Non-pigmented ciliary epithelial cell (primary cell): ENCODE measurements at places on chromosomes 11 and 22.

- no peak for DNase-seq
These were observed 22.9 kb upstream of the IGSF22 start for GRCh38 chr11:18748766-18749365.

GRCh38 chr11:122981388-122982264, at the start of gene BSX:
Gene BSX (minus strand): TSS chr11:122981834. CDS start chr11:122981671, 163 bp downstream.
- DNase-seq: no peak

DNA sequence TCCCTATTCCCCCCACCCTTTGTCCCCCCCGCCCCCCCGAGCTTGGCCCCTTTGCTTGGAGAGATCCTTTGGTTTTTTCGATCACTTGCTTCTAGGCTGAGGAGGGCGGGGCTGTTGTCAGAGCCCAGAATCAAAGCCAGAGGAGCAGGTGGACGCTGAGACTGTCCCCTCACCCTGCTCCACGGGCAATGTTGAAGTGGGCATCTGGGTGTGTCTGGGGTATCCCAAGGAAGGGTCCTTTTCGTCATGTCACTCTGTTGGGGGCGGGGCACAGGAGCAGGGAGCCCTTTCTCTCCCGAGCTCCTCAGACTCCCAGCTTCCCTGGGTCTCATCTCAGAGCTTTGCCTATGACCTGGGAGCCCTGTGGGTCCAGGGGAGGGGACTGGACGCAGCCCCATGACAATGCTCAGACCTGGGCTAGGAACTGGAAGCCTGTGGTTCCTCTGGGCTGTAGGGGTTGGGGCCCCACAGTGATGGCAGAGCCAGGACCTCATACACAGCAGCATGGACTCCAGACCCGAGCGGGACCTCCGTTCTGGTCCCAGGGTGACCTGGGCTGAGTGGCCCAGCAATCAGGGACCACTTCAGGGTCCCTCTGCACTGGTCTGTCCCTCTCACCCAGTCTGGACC, 2.9 kb upstream of the APOBEC3A start:
- no peak for DNase-seq

DNA sequence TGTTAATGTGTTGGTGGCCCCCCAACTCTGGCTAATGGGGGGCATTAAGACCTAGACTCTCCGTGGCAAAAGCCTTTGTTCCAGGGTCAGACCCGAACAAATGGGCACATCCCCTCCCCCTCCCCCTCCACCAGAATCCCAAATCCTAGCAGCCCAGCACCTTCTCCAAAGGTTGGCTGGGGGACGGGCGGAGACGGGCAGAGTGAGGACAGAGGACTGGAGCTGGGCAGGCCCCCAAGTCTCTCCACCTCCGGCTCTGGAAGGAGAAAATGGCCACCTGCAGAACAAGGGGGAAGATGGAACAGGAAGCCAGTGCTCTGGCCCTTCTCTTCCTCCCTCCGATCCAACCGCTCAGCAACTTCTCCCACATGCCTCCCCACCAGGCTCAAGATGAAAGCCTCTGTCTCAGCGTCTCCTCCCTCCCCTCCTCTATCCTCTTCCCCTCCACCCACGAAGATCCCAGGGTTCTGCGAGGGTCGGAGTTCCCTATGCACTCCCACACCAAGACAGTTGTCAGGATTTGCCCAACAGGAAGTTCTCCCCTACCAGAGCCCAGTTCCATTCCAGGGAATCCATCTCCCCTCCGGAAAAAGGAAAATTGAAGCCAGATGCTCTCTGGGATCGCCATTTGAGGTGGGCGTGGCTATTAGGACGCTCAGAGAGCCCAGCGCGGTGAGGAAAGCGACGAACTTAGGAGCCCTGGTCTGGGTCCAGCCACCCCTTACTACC, 20.1 kb downstream of the ADA2 start:
- no peak for DNase-seq
